ENCODE measurements at places on chromosomes 3 and 15. TPM values are rescaled to one million over a fixed set of nuclear protein-coding genes. Genes with fewer than 3 reads are reported as not detected.
A peak's percentile ranks its signal among the peaks of the same experiment; 100 is the strongest.

- no peak for DNase-seq
These were observed 370.9 kb downstream of the NR2F2 start for GRCh38 chr15:96701443-96701842.

DNA sequence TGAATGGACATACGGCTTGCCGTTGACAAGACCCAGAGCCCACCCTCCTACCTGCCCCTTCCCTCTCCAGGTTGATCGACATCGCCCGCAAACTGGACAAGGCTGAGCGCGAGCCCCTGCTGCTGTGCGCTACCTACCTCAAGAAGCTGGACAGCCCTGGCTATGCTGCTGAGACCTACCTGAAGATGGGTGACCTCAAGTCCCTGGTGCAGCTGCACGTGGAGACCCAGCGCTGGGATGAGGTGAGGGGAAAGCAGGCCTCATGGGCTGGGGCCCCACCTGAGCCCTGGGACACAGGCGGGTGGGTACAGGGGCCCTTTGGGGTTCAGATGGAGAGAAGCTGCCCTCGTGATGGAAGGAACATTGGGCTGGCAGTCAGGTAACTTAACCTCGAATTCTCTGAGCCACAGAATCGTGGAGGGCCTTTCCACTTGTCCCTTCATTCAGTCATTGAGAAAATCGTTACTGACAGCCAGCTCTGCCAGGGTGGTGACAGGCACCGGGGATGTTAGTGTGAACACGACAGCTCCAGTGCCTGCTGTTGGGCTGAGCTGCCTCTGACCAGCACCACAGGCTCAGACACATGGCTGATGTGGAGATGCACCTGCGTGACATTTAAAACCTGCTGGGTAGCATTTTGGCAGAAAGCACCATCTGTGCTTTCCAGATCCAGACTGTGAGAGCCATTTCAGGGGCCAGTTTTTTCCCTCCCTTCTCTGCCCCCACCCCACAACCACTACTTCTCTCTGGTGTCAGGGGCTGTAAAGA is 25.6 kb upstream of the RHO start:
- DNase-seq: no peak

DNA sequence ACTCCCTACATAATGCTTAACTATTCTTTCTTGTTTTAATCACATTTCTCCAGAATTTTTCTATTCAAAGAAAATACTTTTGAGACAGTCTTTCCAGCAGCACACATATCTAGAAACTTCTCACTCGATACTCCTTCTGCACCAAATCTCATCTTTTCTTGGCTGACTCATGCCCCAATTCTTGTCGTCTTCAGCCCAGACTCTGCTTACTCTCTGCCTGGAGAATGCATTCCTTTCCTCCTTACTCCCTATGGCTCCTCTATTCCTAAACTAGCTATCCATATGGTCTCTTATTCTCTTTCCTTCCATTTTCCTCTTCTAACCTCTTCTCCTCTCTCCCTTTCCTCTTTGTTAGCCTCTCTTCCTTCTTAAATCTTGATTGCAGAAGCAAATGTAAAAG is 158.7 kb downstream of the GBE1 start:
- DNase-seq: no peak

DNA sequence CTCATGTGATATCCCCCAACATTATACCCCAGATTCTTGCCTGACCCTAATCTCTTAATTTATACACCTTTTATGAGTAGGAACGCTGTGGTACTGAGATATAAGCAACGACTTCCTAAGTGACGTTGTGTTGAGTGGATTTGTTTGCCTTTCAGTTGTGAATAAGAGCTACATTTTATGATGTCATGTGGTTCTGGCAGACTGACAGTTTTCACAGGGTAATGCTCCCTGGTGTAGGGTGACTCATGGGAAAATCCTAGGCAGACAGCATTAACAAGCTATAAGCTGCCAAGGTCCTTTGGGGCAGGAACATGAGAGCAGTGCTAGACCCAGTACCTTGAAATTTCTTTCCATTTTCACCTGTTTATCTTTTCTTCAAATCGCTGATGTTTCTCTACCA is 11.2 kb downstream of the C3orf52 start:
- peak; percentile 87 for DNase-seq

- DNase-seq: no peak
These were observed 34.5 kb upstream of the TM2D3 start for GRCh38 chr15:101686718-101687117.

DNA sequence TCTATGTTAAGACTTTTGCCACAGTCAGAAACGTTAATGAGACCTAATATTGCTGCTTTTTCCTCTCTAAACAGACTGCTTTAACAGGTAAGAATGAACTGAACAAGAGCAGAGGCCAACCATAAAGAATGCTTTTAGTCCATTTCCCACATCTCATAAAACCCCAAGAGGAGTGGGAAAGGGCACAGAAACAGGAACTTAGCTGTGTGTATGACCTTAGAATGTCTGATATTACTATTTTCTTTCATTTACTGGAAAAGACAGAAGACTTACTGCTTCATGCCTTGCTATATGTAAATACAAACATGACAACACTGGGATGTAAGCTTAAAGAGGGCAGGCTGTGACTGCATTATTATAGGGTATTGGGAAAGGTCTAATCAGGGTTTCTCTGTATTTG is 115.0 kb downstream of the ISL2 start:
- DNase-seq: no peak

HYAL1 gene
- 2.0 TPM for total RNA-seq

GRCh38 chr15:29968099-29968894 is 114.5 kb upstream of the GOLGA8J start:
- no peak for DNase-seq

LOXL1 gene
- 22.5 TPM for total RNA-seq

- no peak for DNase-seq
These were observed 143.7 kb downstream of the MYLK start for GRCh38 chr3:123740391-123740822.

- no peak for DNase-seq
These were observed 320.4 kb downstream of the TLE3 start for GRCh38 chr15:69777356-69777755.

DNA sequence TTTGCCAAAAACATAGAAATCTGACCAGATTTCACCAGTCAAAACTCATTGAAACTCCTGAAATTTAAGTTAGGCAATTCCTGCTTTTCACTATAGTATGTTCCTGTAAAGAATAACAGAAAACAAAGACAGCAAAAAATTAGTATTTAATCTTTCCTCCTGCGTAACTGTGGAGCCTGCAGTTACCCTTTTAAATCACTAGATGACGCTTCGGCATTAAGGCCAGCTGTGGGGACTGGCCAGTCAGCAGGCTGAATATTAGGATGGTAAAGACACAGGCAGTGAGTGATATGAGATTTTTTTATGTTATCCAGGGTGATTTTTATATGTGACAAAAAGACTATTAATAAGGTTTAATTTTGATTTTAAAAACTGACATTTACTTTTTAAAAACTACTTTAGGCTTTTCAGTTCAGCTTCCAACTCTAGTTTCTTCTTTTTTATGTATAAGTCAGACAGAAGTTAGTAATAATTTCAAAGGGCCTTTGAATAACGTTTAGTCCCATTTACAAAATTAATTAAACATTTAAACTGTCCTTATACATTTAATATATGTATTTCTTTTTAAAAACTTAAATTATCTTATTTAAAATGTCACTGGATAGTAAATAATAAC is 165.1 kb downstream of the PPM1L start:
- no peak for DNase-seq

DNA sequence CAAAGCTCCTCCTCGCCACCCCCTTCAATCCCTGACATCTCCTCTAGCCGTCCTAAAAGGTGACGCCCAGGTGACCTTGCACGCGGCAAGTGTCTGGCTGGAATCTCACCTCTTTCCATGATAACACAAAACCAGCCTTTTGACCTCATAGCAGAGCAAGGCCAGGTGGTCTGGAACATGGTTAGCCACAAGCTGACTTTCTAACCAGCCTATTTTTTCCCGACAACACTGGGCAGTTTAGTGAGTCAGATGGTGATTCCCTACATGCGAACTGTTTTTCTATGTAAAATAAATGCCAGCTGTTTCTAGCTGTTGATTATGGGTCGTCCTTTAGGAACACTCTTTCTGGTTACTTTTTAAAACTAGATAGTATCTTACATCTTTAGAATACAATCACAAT is 243.0 kb downstream of the CD47 start:
- no peak for DNase-seq

DNA sequence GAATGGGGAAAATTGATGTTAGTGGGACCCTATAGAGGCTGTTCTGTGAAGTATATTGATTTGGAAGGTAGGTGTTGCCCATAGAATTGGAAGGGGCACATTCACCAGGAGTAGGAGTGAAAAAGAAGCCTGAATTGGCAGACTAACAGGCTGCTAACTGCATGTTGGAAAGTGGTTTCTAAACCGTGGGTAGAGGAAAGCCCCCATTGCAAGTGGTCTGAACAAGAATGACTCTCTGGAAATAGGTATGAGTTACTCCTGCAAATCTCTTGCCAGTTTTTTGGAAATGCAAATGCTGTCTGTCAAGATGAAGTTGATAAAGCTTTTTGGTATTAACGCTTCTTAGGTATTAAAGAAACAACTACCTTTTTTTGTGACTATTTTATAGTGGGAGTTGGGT is 3.5 kb downstream of the UBE2E1 start:
- DNase-seq: no peak

BNC1 gene
- 0.27 TPM for total RNA-seq

GRCh38 chr15:43748376-43748775 is 2.1 kb downstream of the PDIA3 start:
- no peak for DNase-seq

DNA sequence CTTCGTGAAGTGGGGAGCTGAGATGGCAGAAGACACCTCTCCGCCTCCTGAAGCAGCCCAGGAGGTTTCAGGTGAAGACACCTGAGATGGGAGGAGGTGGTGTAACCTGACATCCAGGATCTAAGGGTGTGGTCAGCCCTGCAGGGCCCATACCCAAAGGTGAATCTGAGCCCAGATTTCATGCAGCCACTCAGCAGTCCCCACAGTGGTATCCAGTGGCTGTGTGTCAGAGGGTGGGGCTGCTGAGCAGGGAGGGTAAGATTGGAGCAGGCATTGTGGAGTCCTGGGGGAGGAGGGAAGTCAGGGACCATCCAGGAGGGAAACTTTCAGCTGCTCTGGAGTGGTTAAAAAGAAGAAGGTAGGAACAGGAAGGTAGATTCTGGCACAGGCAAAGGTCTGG is 46.0 kb upstream of the SMAD6 start:
- DNase-seq: no peak

TMCO5A gene
- 2.8 TPM for total RNA-seq

DNA sequence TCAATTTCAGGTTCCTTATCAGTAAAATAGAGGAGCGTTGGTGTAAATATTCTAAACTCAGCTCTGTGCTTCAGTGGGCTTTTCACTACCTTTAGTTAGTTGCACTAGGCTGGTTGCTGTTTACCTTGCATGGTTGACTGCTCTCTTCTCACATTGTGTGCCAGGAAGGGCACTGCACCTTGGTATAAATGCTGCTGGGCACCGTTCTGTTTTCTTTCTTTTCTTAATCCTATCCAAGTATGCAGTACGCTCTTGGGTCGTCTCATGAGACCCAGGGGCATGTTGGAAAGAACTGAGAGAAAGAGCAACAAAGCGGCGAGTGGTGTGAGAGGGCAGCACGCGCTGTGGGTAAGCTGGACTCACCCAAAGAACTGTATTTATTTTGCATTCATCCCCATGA is 22.4 kb downstream of the KCNMB2 start:
- DNase-seq: no peak

GRCh38 chr3:128006061-128007032 is 45.9 kb upstream of the SEC61A1 start:
- DNase-seq: no peak

- DNase-seq: no peak
These were observed 2.1 kb downstream of the TMEM43 start for GRCh38 chr3:14126887-14127505.

GRCh38 chr15:65868546-65869125 is 655 bp upstream of the RAB11A start:
- no peak for DNase-seq

GRCh38 chr3:100299016-100299415 is 35.5 kb upstream of the NIT2 start:
- DNase-seq: no peak

PAQR9 gene
- not detected for total RNA-seq

DNA sequence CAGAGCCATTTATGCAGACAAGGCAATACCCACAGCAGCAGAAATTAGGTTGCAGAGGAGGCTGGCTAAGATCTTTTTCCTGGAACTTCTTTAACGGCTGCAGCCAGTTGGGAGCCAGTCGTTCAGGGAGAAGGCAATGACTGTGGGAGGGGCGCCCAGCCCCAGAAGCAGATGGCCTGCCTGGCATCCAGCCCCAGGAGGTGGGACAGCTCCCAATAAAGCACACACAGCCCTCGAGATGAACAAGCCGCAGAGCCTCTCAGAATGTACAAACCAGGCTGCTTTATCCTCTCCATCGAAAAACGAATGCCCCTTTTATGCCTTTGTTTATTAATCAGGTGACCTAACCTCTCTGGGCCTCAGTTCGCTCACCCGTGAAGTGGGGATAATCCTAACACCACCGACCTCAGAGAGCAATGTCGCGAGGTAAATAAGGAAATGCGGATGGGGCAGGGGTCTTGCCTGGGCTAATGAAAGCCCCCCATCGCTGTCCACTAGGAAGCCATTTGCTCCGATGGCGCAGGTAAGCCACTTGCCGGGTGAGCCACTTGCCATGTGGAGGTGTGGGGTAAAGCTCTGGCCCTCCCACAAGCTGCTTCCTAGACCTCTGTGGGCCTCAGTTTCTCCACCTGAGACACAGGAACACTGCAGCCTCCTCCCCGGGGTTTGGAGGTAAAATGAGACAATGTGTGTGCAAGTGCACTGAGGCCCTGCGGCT is 35.8 kb downstream of the MGLL start:
- DNase-seq: peak; percentile 50

FAM107A gene
- total RNA-seq: 80.2 TPM

ELP6 gene
- 34.7 TPM for total RNA-seq

CSPG5 gene
- 1.2 TPM for total RNA-seq

DNA sequence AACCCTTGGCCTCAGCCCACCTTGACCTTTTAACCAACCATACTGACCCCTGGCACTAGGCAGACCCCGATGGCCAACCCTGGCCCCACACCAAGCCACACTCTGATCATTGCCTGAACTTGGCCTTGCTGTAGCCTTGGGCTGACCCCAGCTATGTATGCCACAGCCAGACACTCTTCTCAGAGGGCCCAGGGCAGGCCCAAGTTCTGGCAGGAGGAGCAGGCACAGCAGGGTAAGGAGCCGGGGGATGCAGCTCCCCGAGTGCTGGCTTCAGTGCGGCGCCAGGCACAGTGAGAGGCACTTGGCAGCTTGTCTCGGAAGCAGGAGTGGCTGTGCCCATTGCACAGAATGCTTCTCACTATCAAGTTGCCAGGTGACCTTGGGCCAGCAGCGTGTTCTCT is 22.3 kb downstream of the PRR20G start:
- DNase-seq: no peak

DNA sequence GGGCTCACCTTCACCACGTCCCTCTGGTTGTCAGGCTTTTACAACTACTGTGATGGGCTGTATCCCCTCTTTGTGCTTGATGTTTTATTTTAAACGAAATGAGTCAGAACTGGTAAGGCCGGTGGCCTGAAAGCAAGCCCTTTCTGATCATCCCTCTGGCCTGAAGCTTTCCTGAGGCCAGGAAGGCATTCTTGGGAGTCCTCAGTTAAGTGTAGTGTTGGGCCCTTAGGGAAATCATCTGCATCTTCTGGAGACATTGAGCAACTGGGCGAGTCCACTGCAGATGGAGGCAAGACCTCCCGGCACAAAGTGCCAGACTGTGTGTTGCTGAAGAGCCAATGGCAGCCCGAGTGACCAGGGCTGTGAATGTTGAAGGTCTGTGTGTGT is 33.0 kb upstream of the AMOTL2 start:
- DNase-seq: no peak

RPSA gene
- total RNA-seq: 732 TPM

KNG1 gene
- total RNA-seq: 0.91 TPM

- DNase-seq: no peak
These were observed 24.1 kb downstream of the DUT start for GRCh38 chr15:48355377-48355776.

GRCh38 chr3:72520690-72521308 is 327.4 kb downstream of the SHQ1 start:
- no peak for DNase-seq
